Head of caudate nucleus (tissue), 42 donors: ENCODE measurements at places on chromosomes 5 and 9.
A peak's percentile ranks its signal among the peaks of the same experiment; 100 is the strongest.

- DNase-seq: no peak
Measured at GRCh38 chr9:21684231-21684630, 118.2 kb upstream of the MTAP start.

- no peak for DNase-seq
Measured at GRCh38 chr9:98260635-98261034, 5.2 kb upstream of the TBC1D2 start.

GRCh38 chr9:37243588-37244345 is 123.4 kb downstream of the ZCCHC7 start:
- no peak for DNase-seq

GRCh38 chr9:99752417-99753109 is 69.1 kb upstream of the NR4A3 start:
- DNase-seq: no peak

DNA sequence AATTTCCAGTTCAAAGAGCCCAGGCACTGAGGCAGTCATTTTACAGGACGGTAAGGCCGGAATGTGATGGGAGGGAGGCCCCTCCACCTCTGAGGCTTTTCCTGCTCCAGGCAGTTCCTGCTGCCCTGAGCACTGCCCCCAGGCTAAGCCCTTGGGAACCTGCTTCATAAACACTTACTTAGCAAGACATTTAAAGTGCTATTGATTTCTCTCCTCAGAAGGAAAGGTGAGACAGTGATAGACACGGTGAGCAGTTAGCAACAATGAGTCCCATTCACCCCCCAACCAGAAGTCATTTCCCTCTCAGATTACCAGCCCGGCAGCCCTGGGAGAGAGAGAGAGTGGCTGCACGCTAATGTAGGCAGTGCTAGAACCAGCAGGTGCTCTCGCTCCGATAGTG is 462.5 kb downstream of the SPOCK1 start:
- no peak for DNase-seq

GRCh38 chr5:116478491-116478890 is 96.1 kb downstream of the SEMA6A start:
- DNase-seq: no peak

GRCh38 chr9:133657120-133657661 is 21.0 kb downstream of the DBH start:
- DNase-seq: no peak

DNA sequence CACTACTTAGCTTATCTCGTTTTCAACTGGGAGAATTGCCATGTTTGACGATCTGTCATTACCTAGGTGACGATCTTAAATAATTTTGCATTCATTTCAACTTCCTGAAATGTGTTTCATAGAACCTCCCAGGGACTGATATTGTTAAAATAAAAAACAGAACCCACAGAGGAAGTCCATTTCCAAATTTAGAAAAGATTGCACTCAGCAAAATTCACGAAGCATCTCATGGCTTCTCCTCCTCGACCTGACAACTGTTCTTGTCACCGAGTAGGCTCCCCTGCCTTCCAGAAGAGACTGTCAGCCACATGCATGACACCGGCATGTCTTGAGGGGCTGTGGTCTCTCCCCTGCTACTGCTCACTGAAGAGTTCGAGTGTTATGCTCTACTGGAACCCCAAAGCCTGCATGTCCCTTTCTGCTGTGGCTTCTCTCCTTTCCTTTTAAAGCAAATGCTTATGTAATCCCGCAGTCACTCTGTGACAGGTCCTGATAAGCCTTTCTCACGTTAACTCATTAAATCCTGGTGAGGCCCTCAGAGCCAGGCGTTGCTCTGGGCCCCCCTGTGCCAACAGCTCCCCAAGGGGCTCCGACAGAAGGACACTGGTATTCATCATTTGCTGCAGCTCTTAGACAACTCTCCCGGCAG is 26.8 kb upstream of the ANKRD33B start:
- DNase-seq: no peak

GRCh38 chr5:14218480-14218879 is 75.3 kb downstream of the TRIO start:
- DNase-seq: no peak

GRCh38 chr5:65171645-65172044 is 310.1 kb downstream of the ADAMTS6 start:
- DNase-seq: no peak

DNA sequence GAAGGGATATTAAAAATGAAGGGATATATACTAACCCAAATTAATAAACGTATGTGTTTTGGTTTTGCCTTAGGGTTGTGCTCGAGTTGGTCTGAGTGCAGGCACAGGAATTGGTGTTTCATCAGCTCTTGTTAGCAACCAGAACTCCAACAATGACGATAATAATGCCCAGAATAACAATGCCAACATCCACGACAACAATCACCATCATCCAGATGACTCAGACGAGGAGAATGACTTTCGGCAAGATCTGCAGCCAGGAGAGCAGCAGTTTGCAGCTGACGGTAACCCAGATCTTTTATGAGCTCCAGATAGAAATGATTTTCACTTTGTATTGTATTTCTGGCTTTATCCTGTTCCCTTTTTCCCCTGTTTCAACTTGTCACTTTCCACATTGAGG is 33.2 kb downstream of the FBXO38 start:
- DNase-seq: no peak

DNA sequence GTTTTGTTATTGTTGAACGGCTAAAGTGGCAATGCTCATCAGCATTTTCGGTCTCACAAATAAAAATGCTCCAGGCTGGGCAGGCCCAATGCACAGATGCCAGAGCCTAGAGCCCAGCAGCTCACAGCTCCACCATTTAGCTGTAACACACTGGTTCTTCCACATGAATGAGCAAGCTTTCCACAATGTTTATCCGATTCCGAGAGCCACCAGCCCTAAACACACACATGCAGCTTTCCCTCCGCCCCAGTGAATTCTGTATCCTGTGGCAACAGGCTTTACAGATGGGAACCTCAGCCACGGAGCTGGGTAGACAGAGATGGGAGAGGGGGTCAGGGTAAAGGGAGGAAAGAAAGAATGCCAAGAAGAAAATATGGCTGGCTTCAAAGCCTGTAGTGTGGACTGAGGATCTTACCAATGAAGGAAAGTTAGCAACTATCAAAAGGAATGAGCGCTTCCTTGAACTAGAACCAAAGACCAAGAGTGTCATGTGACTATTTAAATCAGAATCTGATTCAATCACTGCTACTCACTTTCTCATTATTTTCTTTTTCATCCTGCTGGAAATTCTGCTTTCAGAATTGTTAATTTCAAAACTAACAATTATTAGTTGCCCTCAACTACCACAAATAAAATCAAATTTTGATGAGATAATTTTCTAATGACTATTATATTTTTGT is 77.1 kb downstream of the MRPS27 start:
- no peak for DNase-seq

GRCh38 chr5:83498585-83498984 is 27.0 kb downstream of the VCAN start:
- no peak for DNase-seq

- DNase-seq: no peak
Measured at GRCh38 chr5:92337772-92338234, 954.7 kb upstream of the ARRDC3 start.

GRCh38 chr5:58498340-58498942 is 7.2 kb downstream of the GAPT start:
- peak; percentile 63 for DNase-seq

- DNase-seq: no peak
Measured at GRCh38 chr9:32117291-32117690, 267.2 kb upstream of the ACO1 start.
